ENCODE measurements at places on chromosomes 7 and 10.

- DNase-seq: no peak
Measured at GRCh38 chr10:99758211-99758891, 24.1 kb upstream of the ABCC2 start.

DNA sequence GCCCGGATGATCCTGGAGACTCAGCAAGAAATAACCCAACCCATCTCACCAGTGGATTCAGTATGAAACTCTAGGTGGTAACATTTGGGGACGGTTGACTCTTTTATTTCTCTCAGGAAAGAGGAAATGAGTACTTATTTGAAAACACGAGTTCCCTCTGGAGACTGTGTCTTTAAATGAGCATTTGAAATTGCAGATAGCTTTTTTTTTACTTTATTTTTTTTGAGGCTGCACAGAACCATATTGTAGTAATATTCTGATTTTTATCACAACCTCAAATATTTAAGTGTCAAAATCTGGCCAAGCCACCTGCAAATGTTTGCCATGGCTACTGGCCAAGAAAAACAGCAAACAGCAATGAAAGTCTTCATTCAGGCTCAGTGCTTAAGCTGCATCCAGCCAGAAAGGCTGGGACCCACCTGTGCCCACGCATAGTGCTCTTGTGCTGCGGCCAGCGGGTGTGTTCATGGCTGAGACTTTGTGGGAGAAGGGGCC is 160.8 kb downstream of the CREB5 start:
- no peak for DNase-seq

DNA sequence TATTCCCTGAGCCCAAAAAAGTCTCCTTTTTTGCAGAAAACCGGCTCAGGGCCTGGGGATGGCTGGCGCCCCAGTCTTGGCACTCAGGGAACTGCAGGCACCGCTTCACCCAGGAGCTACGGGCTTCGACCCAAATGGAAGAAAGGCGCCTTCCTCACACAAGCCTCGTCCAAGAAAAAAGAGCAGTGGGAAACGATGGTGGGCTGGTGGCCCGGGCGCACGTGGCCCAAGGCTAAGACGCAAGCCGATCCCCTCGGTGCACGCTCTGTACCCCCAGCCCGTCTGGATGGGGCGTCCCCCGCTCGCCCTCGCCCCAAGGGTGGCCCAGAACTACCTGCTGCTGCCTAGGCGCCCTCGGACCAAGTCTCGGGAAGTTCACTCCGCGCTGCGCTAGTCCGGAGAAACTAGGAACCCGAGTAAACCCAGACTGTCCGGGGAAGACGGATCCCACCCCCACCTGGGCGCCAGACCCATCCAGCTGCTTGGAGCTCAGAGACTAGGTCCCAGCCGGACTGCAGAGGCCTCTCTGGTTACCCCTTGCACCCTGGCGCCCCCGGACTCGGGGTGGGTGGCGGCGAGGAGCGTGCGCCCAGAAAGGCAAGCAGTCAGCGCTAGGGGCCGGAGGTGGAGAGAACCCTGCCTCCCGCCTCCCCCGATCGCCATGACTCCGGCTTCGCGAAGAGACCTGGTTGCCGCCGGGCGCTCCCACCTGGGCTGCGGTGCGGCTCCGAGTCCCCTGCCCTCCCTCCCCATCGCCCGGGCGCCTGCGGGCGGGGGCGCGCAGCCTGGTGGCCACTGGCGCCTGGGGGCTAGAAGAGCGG is 76.4 kb downstream of the CALN1 start:
- DNase-seq: no peak

DNA sequence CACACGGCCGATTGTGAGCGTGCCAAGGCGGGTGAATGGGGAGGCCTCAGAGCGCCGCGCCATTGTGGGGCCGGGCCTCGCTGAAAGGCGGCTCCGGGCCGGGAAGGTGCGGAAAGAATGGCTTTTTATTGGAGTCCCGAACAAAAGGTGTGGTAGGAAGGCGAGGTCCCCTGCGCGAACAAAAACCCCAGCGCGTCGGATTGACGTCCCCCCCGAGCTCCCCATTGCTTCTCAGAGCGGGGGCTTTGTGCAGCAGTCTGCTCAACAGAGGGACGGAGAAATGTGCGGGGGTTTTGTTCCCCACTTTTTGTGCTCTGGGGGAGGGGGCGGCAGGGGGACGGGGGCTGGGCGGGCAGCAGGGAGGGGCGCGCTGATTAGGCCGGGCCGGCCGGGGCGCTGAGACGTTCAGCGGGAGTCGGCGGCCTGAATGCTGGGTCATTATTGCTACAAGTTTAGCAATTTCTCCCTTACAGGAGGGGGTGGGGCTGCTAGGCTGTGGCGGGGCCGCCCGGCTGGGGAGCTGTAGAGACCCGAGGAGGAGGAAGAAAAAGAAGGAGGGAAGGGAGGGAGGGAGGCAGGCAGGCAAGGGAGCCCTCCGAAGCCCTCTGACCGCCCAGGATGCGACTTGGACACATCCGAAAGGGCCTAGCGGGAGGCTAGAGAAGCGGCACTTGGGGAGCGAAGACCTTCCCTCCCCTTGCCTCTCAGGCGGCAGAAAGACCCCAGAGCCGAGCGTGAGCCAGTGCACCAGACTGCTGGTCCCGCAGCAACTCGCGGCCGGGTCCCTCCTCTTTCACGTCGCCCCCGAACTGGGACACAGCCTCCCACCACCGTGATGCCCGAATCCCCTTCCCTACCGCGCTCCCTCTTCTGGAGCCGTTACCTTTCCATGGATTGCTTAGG is 4.6 kb downstream of the NKX2-3 start:
- DNase-seq: no peak

DNA sequence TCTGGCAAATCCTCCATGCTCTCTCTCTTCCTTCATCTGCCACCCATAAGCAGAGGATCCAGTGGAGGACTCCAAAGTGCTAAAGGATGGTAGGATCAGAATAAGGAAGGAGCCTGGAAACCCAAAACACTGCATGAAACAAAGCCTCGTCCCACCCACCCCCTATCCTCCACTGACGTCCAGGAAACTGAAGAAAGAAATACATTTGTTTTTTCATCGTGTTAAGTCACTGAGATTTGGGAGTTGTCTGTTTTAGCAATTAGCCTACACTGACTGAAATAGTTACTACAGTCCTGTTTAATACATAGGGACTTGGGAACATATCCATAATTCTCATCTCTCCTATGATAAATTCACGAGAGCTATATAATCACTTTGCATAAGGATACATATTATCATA is 14.8 kb downstream of the ANXA7 start:
- DNase-seq: no peak

DNA sequence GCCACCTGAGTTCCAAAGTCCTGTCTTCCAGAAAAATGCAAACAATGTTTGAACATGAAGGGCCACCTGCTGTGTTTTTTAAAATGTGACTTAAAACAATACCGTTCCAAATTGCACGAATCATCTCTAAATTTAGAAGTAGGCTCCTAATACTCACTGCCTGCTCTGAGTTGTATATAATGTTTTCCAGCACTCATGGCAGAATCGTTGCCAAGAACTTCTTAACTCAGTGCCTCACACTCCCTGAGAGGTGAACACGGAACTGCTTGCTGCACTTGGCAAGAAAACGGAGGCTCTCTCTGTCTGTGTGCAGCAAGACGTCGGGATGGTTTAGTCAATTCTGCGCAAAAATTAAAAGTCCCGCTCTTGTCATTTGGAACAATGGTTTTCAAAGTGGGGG is 757.3 kb upstream of the AUTS2 start:
- DNase-seq: no peak

GRCh38 chr10:88261152-88261551 is 322.0 kb downstream of the RNLS start:
- DNase-seq: no peak

DNA sequence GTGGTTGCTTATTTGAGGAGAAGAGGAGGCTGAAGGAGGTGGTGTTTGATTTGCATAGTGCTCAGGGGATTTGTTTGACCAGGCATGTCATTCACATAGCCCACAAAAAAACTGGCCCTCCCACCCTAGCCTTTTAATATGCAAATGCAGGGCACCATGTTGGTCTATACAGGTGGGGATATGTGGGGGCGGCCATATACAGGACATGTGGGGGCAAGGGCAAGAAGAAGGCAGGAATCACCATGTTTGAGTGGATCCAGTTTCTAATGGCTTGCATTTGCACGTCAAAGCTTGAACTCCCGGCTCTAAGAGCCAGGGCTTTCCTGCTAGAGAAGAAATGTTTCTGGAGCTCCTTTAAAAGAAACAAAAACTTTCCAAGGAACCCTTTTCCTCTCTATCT is 541.0 kb downstream of the ZWINT start:
- DNase-seq: no peak

DNA sequence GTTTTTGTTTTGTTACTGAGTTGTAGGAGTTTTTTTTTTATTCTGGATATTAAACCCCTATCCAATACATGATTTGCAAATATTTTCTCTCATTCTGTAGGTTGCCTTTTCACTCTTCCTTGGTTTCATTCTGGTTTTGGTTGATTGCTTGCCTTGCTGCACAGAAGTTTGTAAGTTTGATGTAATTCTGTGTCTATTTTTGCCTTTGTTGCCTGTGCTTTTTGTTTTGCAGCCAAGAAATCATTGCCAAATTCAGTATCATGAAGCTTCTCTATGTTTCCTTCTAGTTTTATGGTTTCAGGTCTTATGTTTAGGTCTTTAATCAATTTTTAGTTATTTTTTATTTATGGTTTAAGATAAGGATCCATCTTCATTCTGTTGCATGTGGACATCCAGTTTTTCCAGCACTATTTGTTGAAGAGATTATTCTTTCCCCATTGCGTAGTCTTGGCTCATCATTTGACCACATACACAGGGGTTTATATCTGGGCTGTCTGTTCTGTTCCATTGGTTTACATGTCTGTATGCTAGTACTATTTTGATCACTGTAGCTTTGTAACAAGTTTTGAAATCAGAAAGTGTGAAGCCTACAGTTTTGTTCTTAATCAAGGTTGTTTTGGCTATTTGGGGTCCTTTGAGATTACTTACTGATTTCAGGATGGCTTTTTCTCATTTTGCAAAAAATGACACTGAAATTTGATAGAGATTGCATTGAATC is 26.4 kb downstream of the BMPR1A start:
- DNase-seq: no peak

- no peak for DNase-seq
Measured at GRCh38 chr7:17787257-17787656, 153.0 kb downstream of the SNX13 start.

DNA sequence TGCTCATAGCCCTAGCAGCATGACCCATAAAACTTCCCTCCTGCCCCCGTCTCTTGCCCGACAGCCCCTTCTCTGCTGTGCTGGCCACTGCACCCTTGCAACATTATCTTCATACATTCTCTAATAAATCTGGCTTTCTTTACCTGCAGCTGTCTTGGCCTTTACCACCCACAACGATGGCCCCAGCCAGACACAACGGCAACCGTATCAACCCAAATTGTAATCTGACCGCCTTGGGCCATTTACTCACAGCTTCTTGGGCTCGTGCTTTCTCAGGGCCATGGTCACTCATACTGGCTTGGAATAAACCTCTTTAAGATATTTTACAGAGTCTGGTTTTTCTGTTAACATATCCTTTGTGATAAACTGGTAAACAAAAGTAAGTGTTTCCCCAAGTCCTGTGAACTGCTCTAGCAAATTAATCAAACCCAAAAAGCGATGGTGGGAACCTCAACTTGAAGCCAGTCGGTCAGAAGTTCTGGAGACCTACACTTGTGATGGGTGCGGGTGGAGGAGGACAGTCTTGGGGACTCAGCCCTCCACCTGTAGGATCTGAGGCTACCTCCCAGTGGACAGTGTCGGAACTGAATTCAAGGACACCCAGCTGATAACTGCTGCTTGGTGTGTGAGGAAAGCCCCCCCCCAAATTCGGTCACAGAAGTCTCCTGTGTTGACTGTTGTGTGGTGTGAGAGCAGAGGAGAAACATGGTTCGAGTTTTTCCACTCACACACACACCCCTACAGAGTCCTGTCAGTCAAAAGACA is 87.6 kb upstream of the ATP6V0A4 start:
- DNase-seq: no peak

DNA sequence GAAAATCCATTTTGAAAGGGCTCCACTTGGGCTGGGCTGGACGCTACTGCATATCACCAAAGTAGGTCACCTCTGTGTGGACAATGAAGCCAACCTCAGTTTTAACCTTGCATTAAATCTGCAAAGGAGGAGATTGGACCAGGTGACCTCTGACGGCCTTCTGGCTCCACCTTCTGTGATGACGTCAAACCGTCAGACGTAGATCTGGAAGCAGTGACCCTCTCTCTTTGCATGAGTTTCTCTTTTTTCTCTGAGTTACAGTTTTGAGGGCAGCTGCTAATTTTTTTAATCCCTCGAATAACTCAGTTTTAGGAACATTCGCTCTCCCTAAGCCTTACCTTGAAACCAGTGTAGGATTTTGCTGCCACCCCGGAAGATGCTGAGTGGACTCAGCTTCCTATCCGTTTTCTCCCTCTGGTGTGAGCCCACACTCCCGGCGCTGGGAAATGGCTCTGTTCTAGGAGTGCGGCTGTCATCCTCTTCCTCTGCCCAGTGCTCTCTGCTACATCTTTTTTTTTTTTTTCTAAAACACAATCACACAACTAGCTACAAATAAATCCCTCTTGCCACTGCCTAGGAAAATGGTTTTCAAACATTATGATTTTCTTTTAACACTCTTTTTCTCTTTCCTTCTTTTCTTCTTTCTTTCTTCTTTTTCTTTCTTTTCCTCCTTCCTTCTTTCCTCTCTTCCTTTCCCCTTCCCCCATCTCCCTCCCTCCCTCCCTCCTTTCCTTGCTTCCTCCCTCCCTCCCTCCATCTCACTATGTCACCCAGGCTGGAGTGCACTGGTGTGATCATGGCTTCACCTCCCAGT is 27.7 kb upstream of the NMT2 start:
- DNase-seq: no peak

GRCh38 chr7:10471280-10472058 is 502.2 kb upstream of the PHF14 start:
- no peak for DNase-seq

DNA sequence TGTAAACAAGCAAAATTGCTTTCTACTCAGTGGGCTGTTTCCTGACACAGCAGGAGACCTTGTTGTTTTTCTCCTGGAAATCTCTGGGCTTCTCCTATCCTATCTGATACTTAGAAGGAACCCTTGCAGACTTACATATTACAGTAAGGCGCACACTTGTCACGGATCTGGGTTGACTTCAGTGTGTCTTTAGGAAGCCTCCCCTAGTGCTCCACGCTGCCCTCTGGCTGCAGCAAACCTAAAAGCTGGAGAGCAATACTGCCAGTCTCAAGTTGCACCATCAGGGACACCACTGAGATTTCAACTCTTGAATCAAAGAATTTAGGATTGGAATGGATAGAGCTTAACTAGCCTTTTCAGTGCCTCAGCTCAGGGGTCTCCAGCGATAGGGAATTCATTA is 495.3 kb downstream of the LRMDA start:
- DNase-seq: no peak

GRCh38 chr7:142459551-142459963 is 201.7 kb upstream of the PRSS58 start:
- peak; percentile 34 for DNase-seq

GRCh38 chr10:815338-816090 is 116.0 kb downstream of the LARP4B start:
- no peak for DNase-seq

All from activated CD4-positive, alpha-beta T cell treated with anti-CD3 and anti-CD28 coated beads, Interleukin-2, amount 50 U/mL, for 24 hours (primary cell).